ENCODE measurements at places on chromosomes 7 and 10.

GRCh38 chr7:44759246-44759645 is 10.6 kb downstream of the ZMIZ2 start:
- DNase-seq, result no peak

DNA sequence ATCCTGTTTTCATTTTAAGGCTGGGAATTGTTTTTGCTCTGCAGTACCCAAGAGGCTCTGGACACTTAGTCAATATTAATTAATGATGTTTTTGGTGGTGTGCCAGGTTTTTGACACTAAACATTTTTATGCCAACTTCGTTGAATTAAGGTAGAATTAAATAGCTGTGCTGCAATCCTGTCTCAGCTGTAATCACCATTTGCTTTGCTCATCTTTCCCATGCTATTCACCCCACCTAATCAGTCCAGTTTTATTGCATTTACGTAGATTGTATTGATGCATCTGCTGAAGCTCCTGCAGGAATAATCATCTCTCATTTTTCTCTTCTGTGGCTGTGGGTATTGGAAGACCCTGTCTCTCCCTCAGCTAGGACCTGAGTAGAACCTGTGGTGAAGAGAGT is 52.6 kb upstream of the TRUB1 start:
- no peak for DNase-seq

GRCh38 chr10:67925449-67926005 is 41.1 kb downstream of the SIRT1 start:
- no peak for DNase-seq

DNA sequence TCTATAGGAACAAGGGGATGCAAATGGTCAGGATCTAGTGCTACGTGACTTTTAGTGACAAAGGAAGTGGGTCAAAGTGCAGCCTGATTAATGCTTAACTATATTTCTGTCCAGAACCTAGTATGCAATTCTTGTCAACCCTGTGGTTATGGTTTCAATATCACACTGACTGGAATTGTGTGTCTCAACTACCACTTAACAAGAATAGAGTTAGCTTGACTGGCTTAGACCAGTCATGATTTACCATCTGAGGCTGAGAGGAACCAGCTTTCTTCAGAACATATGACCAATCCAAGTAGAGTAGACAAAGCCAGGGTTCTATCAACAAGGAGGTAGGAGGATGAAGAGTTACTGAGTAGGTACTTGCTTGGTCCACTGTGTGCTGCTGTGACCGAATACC is 54.4 kb downstream of the MYPN start:
- DNase-seq, result no peak

- DNase-seq, result no peak
Observed at GRCh38 chr7:13872709-13873108, 116.8 kb downstream of the ETV1 start.

DNA sequence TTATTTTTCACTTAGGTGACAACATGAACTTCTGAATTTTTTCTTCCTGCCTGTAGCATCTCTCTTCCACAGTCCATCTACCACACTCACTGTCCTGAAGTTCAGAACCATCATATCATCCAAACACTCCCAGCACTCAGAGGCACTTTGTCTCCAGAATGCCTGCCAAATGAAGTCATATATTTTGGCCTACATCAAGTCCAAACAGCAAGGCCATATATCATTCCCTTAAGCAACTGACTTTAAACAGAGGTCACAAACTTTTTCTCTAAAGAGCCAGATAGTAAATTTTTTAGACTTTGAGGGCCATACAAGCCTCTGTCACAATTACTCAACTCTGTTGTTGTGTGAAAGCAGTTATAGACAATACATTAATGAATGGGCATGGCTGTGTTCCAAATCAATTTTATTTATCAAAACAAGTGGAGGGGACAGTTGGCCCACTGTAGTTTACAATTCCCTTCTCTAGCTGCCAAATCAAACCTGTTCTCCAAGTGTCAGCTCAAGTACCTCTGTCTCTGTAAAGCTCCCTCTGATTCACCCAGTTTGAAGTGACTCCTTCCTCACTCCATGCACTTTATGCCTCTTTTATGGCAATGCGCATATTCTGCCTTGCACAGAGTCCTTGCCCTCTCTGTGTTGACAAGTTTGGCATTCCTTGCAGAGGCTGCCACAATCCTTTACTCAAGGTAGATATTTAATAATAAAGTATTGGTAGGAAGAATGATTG is 305.7 kb downstream of the FZD1 start:
- no peak for DNase-seq

- no peak for DNase-seq
Observed at GRCh38 chr7:131231381-131232220, 96.1 kb upstream of the MKLN1 start.

DNA sequence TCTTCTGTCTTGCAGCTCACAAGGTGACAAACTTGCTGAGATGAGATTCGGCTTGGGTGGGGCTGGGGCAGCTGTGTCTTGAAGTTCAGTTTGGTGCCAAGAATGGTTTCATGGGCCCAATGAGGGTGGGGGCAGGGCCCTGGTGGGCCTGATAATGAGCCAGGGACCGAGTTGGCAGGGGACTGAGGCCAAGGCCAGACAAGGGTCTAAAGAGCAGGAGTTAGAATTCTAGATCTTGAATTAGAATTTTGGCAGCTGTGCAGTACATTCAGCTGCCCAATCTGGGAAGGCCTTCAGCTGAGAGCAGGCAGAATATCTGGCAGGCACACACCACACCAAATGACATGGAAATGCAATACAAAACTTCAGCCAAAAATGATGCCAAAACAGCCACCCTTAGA is 1.5 kb upstream of the JAZF1 start:
- DNase-seq, result no peak

- no peak for DNase-seq
Observed at GRCh38 chr7:13093160-13093559, 405.7 kb downstream of the ARL4A start.

DNA sequence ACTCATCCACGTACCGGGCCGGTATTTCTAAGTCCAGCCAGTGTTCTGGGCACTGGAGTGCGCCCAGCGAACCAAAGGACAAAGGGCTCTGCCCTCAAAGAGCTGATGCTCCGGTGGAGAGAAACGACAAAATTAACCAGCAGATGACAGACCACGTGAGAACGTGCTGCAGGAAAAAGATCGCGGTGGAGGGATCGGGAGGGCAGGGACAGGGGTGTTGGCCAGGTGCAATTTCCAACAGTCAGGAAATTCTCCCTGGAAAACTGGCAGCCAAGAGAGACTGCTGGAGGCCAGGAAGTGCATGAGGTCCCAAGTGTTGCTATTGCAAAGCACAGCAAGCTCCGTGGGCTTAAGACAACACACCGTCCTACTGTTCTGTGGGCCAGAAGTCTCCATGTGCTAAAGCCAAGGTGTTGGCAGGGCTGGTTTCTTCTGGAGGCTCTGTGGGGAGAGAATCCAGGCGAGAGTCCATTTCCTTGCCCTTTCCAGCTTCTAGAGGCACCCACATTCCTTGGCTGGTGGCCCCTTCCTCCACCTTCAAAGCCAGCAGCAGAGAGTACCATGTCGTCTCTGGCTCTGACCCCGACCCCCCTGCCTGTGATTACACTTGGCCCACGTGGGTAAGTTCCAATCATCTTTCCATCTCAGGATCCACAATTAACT is 21.3 kb upstream of the AMZ1 start:
- DNase-seq, result no peak

DNA sequence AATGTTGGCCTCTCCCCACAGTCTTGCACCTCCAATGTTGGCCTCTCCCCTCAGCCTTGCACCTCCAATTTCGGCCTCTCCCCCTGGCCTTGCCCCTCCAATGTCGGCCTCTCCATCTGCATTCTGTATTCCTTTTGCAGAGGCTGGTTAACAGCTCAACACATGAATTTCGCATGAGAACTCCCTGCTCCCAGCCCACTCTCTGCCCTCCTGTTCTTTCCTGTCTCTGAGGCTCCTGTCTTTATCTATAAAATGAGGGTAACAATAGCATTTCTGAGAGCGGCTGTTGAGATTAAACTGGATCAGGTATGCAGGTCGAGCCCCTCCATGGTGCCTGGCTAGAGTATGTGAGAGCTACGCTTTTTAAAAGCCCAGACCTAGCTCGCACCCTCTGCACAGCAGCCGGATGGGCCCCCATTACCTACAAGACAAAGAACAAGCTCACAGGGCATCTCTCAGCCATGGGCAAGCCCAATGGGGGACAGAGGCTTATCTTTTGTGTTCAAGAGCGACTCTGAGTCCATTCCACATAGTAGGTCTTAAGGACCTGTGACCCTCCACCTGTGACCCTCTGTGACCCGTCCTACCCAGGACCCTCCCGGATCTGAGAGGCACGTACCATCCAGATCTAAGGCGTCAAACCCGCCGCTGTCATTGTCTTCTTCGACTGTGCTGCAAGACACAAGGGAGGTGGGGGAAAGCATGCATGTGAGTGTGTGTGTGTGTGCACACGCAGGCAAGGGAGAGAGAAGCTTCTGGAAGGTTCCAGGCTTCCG is 82.2 kb upstream of the GNA12 start:
- no peak for DNase-seq

- no peak for DNase-seq
Observed at GRCh38 chr7:28488061-28488791, 75.9 kb downstream of the CREB5 start.

- no peak for DNase-seq
Observed at GRCh38 chr10:98528805-98529183, 82.1 kb upstream of the HPS1 start.

DNA sequence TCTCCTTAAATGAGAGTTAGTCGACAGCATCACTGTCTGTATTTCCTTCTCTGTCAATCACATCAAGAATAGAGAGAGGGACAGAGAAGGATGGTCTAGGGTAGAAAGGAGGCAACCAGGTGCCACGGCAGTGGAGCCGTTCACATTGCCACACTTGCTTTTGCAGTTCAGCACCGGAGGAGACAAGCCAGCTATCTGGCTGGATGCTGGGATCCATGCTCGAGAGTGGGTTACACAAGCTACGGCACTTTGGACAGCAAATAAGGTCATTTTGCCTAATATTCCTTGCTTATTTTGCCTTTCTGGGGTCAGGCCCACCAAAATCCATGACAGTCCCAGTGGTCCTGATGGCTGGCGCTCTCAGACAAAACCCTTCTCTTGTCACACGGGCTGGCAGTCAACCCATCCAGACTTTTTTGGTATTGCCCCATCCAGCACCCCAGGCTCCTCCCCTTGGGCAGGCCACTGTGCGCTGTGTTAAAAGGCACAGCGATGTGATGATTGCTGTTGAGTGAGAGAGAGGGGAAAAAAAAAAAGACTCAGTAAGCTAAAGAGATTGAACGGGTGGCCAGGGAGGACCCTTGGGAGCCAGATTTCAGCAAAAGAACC is 8.4 kb downstream of the CPA2 start:
- no peak for DNase-seq

- DNase-seq, result no peak
Observed at GRCh38 chr7:157434231-157434630, 97.4 kb downstream of the DNAJB6 start.

GRCh38 chr7:157760004-157760730 is 423.4 kb downstream of the DNAJB6 start:
- DNase-seq, result no peak

DNA sequence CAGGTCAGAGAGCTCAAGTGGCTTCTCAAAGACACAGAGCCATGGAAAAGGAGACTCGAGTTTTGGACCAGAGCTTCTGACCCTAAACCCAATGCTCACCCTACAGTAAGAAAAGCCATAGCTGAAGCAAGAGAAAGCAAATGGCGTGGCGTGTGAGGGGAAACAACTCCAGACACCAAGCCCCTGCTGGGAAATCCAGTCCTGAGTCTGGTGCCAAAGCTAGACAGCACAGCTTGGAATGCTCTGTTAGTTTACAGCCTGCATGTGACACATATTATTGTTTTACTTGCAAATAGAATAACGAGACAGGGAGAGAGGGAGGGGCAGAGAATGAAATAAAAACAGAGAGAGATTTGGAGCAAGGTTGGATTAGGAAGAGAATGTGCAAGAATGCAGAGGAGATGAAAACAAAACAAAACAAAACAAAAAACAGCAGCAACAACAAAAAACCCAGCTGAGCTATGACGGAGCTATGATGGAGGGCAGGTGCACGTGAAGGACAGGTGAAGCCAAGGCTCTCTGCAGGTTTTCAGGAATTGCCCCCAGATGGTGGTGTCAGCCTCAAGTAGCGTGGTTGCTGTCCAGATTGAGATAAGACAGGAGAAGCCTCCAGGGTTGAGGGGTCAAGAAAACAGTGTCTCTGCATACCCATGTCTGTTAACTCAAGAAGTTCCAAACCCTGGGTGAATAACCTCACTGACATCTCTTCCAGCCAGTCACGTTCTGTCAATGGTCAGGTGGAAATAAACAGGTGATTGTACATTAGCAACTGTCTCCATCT is 69.7 kb upstream of the LRRC18 start:
- DNase-seq, result no peak

- DNase-seq, result no peak
Observed at GRCh38 chr7:43479042-43479441, 103.9 kb upstream of the STK17A start.

DNA sequence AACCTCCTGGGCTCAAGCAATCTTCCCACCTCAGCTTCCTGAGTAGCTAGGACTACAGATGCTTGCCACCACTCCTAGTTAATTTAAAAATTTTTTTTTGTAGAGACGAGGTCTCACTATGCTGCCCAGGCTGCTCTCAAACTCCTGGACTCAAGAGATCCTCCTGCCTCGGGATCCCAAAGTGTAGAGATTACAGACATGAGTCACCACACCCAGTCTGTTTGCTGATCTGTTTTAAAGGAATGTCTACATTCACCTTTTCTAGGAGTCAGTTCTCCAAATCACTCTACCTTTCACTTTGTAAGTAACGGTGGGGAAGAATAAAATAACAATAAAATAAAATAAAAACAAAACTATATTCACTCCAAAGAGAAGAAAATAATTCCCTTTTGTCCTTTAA is 86.6 kb upstream of the AGBL3 start:
- DNase-seq, result no peak

- no peak for DNase-seq
Observed at GRCh38 chr7:6500691-6501090, 50.6 kb downstream of the GRID2IP start.

GRCh38 chr10:21041763-21042458 is 144.8 kb upstream of the NEBL start:
- no peak for DNase-seq

GRCh38 chr7:111364413-111364812 is 197.9 kb downstream of the IMMP2L start:
- DNase-seq, result no peak

GRCh38 chr10:33192190-33192589 is 142.3 kb downstream of the NRP1 start:
- DNase-seq, result no peak

GRCh38 chr7:38504684-38505083 is 126.5 kb downstream of the AMPH start:
- DNase-seq, result no peak

- no peak for DNase-seq
Observed at GRCh38 chr10:106086391-106086790, 1078.1 kb downstream of the SORCS1 start.

GRCh38 chr10:31709028-31709427 is 219.6 kb downstream of the ARHGAP12 start:
- no peak for DNase-seq

GRCh38 chr7:30997316-30997715 is 33.6 kb downstream of the GHRHR start:
- no peak for DNase-seq

- no peak for DNase-seq
Observed at GRCh38 chr10:62056219-62056618, 154.7 kb downstream of the ARID5B start.

- DNase-seq, result no peak
Observed at GRCh38 chr7:25671111-25671510, 442.8 kb upstream of the NPVF start.

GRCh38 chr7:80026766-80027165 is 107.9 kb upstream of the GNAI1 start:
- no peak for DNase-seq
